NAMALWA (cell line): ENCODE measurements at places on chromosomes 12 and 14.

GRCh38 chr12:21975293-21975692, 34.1 kb upstream of the ABCC9 start:
- DNase-seq: no peak

DNA sequence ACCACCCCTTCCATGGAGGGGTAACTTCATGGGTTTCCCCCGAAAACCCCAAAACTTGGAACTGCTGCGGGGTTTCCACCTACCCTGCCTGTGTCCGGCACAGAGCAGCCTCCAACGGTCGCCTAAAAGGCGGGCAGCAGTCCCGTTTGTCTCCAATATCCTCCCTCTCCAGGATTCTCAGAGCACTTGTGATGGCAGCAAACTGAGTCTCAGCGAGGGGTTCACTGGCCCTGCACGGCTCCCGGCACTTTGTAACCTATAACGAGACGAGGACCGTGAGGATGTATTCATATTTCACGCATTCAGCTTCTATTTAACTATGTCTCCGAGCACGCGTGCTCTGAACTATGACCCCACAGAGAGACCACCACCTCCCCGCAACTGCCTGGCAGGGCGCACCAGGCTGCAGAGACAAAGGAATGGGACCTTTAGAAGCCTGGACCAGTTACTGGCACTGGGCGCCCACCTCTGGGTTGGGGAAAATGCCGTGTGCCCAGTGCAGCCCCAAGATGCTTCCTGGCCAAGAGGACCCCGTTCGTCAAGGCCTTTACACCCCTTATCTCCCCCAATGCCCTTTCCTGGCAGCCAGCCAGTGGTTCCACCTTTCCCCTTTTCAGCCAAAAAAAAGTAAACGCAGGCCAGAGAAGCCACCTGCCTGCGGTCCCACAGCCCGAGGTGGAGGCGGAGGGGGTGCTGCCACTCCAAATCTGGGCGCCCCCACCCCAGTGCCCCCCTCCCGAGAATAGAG, 173.1 kb upstream of the RTL1 start:
- no peak for DNase-seq

DNA sequence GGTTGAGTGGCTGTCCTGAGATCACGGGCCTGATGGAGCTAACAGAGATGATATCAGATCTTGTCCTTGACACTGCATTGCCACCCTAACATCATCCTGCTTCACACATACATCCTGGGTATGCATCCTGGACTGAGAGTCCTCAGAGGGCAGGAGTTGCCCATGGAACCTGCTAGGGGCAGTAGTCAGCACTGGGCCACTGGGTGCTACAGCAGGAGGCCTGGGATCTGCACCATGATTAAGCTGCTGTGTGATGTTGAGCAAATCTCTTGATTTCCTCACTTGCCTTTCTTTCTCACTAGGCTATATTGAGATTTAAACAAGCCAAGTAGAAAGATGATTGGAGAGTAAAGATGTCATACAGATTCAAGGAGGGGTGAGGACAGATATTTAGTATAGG, 22.1 kb upstream of the EIF4B start:
- DNase-seq: no peak

- DNase-seq: peak; percentile 67
These were observed 29.2 kb downstream of the FOS start for GRCh38 chr14:75307700-75308379.

DNA sequence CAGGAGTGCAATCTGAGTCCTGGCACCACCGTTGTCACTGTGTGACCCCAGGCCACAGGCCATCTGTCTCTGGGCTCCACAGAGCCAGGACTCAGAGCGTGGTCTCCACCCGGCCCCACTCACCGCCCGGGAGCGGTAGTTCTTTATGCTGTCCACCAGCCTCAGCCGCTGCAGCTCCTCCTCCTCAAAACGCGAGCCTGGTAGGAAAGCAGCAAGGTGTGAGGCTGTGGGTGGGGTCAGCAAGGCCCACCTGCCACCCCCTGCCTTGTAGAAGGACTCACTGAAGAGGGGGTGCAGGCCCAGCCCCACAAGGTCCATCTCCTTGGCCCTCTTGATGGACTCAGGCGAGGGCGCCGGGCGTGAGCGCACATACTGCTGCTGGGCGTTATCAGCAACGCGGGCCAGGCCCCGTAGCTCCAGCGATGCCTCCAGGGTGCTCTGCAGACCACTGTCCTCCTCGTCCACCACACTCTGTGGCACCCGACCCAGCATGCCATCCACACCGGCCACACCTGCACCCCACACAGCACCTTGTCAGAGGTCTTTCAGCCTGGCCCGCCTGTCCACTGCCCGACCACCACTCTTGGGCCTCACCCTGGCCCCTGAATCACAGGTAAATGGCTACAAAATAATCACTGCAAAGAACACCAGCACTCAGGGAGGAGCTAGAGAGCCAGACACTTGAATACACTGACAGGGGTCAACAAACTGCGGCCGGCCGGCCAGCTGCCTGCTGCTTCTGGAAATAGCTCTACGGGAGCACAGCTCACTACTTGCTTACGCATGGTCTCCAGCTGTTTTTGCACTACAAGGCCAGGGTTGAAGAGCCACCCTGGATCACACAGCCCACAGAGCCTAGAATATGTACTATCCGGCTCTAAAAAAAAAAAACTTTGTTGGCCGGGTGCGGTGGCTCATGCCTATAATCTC, 16.3 kb downstream of the CFAP73 start:
- DNase-seq: no peak

GRCh38 chr12:112409064-112409905, at the start of gene RPL6:
Gene RPL6, minus strand, starts transcription at chr12:112409605. Its CDS starts 949 bp downstream, at chr12:112408656.
- DNase-seq: peak; percentile 93

- peak; percentile 68 for DNase-seq
These were observed 67.2 kb downstream of the KDM2B start for GRCh38 chr12:121513464-121514183.

DNA sequence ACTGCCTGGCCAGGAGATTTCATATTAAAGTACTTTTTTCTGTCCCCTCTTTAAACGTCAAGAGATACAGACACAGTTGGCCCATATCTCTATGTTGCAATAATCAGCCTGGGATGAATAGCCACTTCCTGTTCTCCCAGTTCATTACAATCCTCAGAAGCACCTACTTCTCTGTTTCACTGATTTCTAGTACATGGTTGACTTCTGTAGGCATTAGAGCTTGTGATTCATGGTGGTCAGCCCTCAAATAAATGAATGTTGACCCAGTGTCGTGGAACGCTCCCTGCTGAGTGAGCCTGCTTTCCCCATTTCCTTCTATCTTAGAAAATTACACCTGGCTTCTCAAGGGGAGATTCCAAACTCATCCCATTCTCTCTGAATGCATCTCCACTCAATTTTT, 416.7 kb downstream of the PDZRN4 start:
- no peak for DNase-seq

GRCh38 chr12:79512068-79512467, 178.7 kb downstream of the PAWR start:
- DNase-seq: peak; percentile 37

GRCh38 chr12:122871851-122872780, 23.8 kb downstream of the VPS37B start:
- peak; percentile 61 for DNase-seq

DNA sequence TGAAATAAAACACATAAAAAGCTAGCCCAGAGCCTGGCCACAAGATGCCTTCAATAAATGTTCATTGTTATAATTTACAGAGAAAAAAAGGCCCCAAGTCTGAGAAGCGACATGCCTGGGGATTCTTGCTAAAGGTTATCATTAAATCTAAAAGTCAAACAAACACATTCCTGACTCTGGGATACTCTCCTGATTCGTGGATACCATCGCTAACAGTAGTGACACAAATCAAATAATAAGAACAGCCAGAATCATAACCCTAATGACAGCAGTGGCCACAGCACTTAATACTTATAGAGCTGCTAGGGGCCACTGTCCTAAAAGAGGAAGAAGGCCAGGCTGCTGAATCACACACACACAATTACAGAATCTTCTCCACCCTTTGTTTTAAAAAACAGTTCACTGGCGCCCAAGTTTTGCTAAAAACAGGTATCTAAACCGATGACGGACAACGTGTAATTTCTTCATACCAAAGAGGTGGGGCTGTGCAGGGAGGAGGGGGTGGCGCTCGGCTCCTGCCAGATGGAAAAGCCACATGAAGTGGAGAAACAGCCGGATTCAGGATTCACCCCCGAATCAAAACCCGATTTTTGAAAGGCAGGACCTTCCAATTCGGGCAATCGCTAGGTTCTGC, 1.2 kb downstream of the CLIP1 start:
- peak; percentile 63 for DNase-seq

GRCh38 chr12:123032736-123033391, 52.4 kb downstream of the ARL6IP4 start:
- no peak for DNase-seq

GRCh38 chr12:103901518-103902173, 28.6 kb upstream of the HSP90B1 start:
- DNase-seq: no peak

GRCh38 chr12:82690006-82690405, 3.3 kb downstream of the TMTC2 start:
- no peak for DNase-seq

DNA sequence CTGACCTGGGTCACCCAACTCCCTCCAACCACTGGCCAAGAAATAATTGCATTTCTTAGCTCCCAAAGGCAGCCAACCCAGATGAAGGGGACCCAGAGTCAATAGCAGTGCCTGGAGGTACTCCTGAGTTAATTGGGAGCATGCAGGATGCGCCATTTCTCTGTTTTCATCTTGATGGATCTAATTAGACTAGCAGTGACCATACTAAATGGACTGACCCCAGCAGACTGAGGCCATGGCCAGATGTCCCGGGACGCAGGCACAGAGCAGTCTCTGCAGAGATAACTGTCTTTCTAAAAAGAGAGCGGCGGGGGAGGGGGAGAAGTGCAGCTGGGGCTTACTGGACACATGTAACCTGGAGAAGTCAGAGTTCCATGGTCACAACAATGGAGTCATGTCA, 53.2 kb upstream of the CMKLR1 start:
- DNase-seq: no peak

DNA sequence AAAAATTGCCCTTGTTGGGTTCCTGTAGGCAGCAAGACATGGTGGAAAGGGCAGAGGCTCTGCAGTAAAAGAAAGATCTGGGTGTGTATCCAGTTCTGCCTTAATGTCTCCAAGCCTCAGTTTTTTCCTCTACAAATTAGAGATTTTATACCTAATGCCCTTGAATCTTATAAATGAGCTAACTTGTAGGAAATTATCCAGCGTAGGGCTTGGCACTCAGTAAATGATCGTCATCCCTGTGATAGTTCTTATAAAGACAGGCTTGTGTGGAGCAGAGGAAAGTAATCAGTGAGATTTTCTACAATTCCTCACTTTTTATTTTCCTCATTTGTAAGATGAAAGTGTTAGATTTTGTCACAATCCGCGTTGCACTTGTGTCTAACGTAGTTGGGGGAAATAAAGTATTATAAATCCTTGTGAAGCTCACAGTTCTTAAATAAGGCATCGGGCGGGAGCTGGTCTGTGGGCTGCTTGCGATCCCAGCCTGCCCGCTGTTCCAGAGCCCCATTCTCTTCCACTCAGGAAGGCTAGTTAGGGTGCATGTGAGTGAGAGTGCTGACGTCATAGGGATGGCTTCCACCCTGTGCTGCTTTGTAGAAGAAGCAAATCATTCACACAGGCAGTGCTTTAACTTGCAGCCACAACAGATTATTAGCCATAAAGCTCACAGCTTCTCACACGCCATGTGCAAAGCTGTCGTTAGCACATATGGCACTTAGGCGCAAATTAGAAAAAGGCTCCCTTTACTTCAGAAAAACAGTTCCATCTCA, 87.6 kb downstream of the EML1 start:
- no peak for DNase-seq

DNA sequence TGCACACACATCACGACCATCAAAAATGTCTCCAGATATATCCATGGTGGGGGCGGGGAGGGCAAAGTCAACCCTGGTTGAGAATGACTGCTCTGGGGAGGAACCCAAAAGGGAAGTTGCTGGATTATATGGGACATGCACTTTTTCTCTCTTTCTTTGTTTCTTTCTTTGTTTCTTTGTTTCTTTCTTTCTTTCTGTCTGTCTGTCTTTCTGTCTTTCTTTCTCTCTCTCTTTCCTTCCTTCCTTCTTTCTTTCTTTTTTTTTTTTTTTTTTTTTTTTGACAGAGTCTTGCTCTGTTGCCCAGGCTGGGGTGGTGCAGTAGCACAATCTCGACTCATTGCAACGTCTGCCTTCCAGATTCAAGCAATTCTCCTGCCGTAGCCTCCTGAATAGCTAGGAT, 71.5 kb downstream of the TBX5 start:
- DNase-seq: no peak

- DNase-seq: no peak
These were observed 30.5 kb downstream of the RPH3A start for GRCh38 chr12:112822056-112822455.

GRCh38 chr12:124637581-124637981, 70.2 kb upstream of the NCOR2 start:
- no peak for DNase-seq

DNA sequence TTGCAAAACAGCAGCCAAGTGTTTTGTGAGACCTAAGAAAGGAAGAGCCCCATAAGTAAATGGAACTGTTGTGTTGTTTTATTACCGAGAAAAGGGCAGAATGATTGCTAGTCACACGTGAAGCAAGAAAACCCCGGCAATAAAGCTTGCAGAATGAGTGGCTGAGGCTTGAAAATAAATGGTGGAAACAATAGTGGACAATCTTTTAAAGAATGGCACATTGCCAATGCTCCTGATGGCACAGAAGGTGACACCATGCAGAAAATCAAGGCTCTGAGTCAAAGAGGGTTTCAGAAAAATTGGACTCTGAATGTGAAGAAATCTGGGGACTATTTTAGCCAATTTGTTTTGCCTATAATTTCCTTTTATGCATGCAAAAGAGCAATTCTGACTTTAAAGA, 4.0 kb upstream of the AQP2 start:
- no peak for DNase-seq

- DNase-seq: no peak
These were observed 479.3 kb downstream of the SLC16A7 start for GRCh38 chr12:60075091-60075490.

DNA sequence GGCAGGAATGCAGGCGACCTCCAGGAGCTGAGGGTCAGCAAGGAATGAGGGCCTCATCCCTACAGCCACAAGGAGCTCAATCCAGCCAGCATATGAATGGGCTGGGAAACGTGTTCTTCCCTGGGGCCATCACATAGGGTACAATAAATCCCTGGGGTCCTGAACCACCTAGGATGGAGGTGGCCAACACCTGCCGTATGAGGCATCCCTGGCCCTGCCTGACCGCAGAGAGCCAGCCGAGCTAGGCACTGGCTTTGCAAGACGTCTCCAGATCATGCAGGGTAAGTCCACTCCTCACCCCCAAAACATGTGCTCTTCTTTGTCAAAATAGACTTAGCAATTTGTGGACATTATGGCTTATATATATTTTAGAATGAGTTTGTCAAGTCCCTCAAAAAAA, 303.7 kb upstream of the DIO3 start:
- DNase-seq: no peak

GRCh38 chr14:100107236-100107635, 42.0 kb downstream of the EVL start:
- no peak for DNase-seq

- no peak for DNase-seq
These were observed 26.9 kb downstream of the CRADD start for GRCh38 chr12:93704122-93704521.

DNA sequence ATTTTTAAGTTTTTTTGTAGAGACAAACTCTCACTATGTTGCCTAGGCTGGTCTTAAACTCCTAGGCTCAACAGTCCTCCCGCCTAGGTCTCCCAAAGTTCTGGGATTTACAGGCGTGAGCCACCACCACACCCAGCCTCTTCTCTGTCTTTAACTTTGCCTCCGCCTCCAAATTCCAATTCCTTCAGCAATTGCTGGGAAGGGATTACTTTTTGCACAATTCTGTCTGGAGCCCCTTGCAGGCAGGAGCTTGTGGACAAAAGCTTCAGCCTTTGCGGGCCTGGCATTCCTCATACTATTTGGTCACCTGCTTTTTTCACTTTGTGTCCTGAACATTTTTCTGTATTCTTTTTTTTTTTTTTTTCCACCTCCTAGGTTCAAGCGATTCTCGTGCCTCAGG, 26.0 kb downstream of the SH2B3 start:
- no peak for DNase-seq
